Naive thymus-derived CD4-positive, alpha-beta T cell (primary cell): ENCODE measurements at places on chromosomes 4 and X. TPM values are rescaled to one million over a fixed set of nuclear protein-coding genes. Genes with fewer than 3 reads are reported as not detected.
A peak's percentile ranks its signal among the peaks of the same experiment; 100 is the strongest.

DNA sequence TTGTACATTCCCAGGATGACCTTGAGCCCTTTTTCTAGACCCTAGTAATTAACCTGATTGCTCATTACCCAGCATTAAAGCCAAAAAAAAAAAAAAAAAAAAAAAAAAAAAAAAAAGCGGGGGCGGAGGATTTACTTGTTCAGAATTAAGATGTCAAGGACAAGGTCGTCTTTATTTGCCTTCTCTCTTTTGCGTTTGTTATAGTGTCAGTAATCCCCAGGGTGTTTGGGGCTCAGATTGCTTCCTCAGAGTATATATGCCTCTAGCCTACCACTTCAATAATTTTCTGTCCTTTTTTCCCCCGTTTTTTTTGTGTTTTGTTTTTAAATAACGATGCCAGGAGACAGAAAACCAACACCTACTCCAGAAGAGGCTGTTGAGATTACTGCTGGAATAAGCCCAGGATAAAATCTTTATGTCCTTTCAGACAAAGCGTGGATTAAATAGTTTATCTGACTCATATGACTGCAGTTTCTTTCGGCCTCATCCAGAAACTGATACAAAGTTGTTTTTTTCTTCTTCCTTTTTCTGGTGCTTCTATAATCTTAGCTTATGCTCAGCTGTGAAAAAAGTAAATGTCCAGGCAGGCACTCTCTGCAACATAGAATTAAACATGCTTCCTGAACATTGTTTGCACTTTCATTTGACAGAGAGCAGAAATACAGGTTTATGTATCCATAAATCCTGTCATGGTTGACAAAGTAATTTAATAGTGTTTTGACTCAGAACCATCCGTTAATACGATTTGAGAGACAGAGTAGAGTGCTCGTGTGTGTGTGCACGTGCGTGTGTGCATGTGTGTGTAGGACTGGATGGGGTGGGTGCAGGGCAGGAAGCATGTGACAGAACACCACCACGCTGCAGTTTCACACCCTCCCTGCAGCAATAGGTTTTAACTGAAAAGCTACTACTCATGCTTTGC, 138.6 kb downstream of the AFF1 start:
- H3K4me3 ChIP-seq: peak overlapping the region; percentile 5
- H3K27me3 ChIP-seq: no peaks in the 10 kb centered on the region
- H3K36me3 ChIP-seq: no peaks in the 10 kb centered on the region

DNA sequence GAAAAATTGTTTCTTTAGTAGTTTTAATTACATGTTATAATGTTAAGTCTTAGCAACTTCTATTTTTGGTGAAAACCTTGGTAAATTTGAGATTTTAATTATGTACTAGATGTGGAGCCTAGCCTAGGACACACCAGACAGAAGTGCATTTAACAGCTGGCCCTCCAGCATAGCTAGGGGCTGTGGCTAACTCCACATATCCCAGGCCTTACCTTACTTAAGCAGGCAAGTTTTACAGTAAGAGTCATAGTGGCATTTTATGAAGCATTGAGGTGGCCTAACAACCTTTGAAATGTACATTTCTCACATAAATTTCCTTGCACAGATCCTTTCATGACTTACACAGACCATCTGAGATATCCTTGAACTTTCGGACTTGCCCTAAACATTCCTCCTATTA, 71.6 kb upstream of the C4orf54 start:
- no peaks in the 10 kb centered on the region for H3K4me1 ChIP-seq
- no peaks in the 10 kb centered on the region for H3K27me3 ChIP-seq
- H3K27ac ChIP-seq: no peak overlapping the region
- no peak overlapping the region for H3K4me3 ChIP-seq
- no peaks in the 10 kb centered on the region for H3K36me3 ChIP-seq

- peaks cover 26% of the 10 kb centered on the region for H3K4me1 ChIP-seq
- no peak overlapping the region for H3K27ac ChIP-seq
- no peaks in the 10 kb centered on the region for H3K36me3 ChIP-seq
- no peak for DNase-seq
- H3K4me3 ChIP-seq: no peak overlapping the region
Measured at GRCh38 chr4:88645994-88646393, 51.6 kb downstream of the NAP1L5 start.

GRCh38 chrX:5617666-5618065, 611.0 kb downstream of the NLGN4X start:
- no peaks in the 10 kb centered on the region for H3K4me1 ChIP-seq
- H3K36me3 ChIP-seq: no peaks in the 10 kb centered on the region
- no peaks in the 10 kb centered on the region for H3K27me3 ChIP-seq
- no peak overlapping the region for H3K27ac ChIP-seq
- DNase-seq: no peak

DNA sequence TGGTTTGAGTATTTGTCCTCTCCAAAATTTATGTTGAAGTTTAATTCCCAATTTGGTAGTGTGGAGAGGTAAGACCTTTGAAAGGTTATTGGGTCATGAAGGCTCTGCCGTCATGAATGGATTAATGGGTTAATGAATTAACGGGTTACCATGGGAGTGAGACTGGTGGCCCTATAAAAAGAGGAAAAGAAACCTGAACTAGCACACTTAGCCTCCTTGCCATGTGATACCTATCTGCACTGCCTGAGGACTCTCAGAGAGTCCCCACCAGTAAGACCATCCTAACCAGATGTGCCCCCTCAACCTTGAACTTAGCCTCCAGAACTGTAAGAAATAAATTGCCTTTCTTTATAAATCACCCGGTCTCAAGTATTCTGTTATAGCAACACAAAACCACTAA, 39.3 kb downstream of the PAGE1 start:
- no peaks in the 10 kb centered on the region for H3K4me1 ChIP-seq
- no peaks in the 10 kb centered on the region for H3K27me3 ChIP-seq
- no peaks in the 10 kb centered on the region for H3K36me3 ChIP-seq
- DNase-seq: no peak
- no peak overlapping the region for H3K4me3 ChIP-seq
- no peak overlapping the region for H3K27ac ChIP-seq

- no peaks in the 10 kb centered on the region for H3K36me3 ChIP-seq
- H3K4me1 ChIP-seq: no peaks in the 10 kb centered on the region
- no peaks in the 10 kb centered on the region for H3K27me3 ChIP-seq
Measured at GRCh38 chr4:90979556-90979955, 852.4 kb downstream of the CCSER1 start.

RHOH gene
- polyA plus RNA-seq: 393 TPM

TMEM184C gene
- polyA plus RNA-seq: 26.7 TPM

GRCh38 chr4:30722359-30723200, 2.4 kb downstream of the PCDH7 start:
- no peaks in the 10 kb centered on the region for H3K36me3 ChIP-seq
- no peak overlapping the region for H3K27ac ChIP-seq
- no peaks in the 10 kb centered on the region for H3K4me1 ChIP-seq
- no peaks in the 10 kb centered on the region for H3K27me3 ChIP-seq

DNA sequence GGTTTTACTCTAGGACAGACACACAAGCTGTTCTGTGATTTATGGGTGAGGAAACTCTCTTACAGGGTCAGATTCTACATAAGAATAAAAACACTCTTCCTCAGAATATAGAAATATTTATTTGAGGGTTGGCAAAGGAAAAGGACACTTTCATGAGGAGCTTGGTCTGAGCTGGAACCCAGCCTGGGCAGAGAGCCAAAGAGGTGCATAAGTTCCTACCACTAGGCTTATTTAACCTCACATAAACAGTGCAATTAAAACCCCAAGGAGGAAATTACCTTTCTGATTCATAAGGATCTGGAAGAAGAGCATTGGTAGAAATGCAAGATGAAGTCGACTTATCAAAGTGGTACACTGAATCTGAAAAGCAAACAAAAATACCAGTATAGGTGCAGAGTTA, 32.9 kb downstream of the SETD7 start:
- no peak overlapping the region for H3K4me3 ChIP-seq
- no peaks in the 10 kb centered on the region for H3K27me3 ChIP-seq
- H3K27ac ChIP-seq: no peak overlapping the region

MAGEA10 gene
- not detected for polyA plus RNA-seq

GRCh38 chrX:44012484-44013096, 39.4 kb upstream of the NDP start:
- no peak overlapping the region for H3K4me3 ChIP-seq
- H3K36me3 ChIP-seq: no peaks in the 10 kb centered on the region
- H3K27me3 ChIP-seq: no peaks in the 10 kb centered on the region
- peaks cover 4% of the 10 kb centered on the region for H3K4me1 ChIP-seq
- no peak for DNase-seq

- H3K4me1 ChIP-seq: no peaks in the 10 kb centered on the region
- H3K27ac ChIP-seq: no peak overlapping the region
- peaks cover 10% of the 10 kb centered on the region for H3K27me3 ChIP-seq
- no peak for DNase-seq
- no peaks in the 10 kb centered on the region for H3K36me3 ChIP-seq
- H3K4me3 ChIP-seq: no peak overlapping the region
Measured at GRCh38 chrX:134990475-134990800, 353 bp upstream of the SMIM10 start.

GRCh38 chr4:121353213-121353612, 27.6 kb downstream of the QRFPR start:
- H3K4me1 ChIP-seq: no peaks in the 10 kb centered on the region
- H3K36me3 ChIP-seq: no peaks in the 10 kb centered on the region
- no peaks in the 10 kb centered on the region for H3K27me3 ChIP-seq
- no peak for DNase-seq

GRCh38 chr4:76791479-76791878, 106.5 kb downstream of the SOWAHB start:
- H3K36me3 ChIP-seq: no peaks in the 10 kb centered on the region
- H3K4me3 ChIP-seq: no peak overlapping the region
- no peak overlapping the region for H3K27ac ChIP-seq
- DNase-seq: no peak
- H3K4me1 ChIP-seq: no peaks in the 10 kb centered on the region
- H3K27me3 ChIP-seq: no peaks in the 10 kb centered on the region

DNA sequence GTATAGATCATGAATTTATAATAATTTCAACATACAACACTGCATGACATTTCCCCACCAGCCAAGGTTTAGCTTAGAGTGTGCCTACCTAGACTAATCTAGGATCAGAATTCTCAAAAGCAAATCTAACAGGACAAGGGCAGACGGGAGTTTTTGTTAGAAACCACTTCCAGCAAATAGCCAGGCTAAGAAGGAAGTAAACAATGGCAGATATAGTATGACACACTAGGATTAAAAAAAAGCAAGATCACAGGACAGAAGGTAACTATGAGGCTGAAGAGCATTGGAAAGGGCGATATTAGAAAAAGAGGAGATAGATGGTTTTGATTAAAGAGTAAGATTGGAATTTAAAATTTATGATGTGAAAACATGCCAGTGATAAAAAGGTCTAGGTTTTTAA, 124.8 kb downstream of the LRBA start:
- H3K27me3 ChIP-seq: no peaks in the 10 kb centered on the region
- H3K36me3 ChIP-seq: peaks cover 18% of the 10 kb centered on the region
- H3K27ac ChIP-seq: no peak overlapping the region
- no peaks in the 10 kb centered on the region for H3K4me1 ChIP-seq
- no peak for DNase-seq

- no peak overlapping the region for H3K27ac ChIP-seq
- H3K4me1 ChIP-seq: no peaks in the 10 kb centered on the region
Measured at GRCh38 chr4:121143131-121143530, 21.0 kb downstream of the TNIP3 start.

DNA sequence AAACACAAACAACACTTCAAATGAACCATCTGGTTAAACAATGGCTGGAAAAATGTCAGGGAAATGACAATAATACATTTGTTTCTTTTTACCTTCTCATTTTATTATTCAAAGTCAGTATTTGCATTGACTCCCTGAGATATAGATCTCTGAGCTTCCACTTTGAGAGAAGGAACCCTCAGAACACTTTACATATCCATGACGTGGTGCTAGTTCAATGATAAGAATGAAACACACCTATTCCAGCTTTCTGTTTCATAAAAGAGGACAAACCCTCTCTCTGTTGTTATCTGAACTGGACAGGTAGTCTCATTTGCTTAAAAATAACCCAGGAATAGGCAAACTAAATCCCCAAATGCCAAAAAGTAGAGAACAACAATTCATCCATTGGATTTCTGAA, 65.3 kb upstream of the CCSER1 start:
- H3K36me3 ChIP-seq: no peaks in the 10 kb centered on the region
- H3K4me3 ChIP-seq: no peak overlapping the region
- no peak overlapping the region for H3K27ac ChIP-seq
- DNase-seq: no peak

GRCh38 chr4:65698631-65699030, 28.3 kb upstream of the EPHA5 start:
- no peaks in the 10 kb centered on the region for H3K4me1 ChIP-seq
- no peaks in the 10 kb centered on the region for H3K36me3 ChIP-seq
- no peak for DNase-seq
- no peak overlapping the region for H3K27ac ChIP-seq

IRS4 gene
- polyA plus RNA-seq: not detected

SOWAHD gene
- 3.1 TPM for polyA plus RNA-seq

INTS12 gene
- polyA plus RNA-seq: 40.9 TPM

RTL5 gene
- not detected for polyA plus RNA-seq

NPY2R gene
- not detected for polyA plus RNA-seq

C4orf17 gene
- 0.07 TPM for polyA plus RNA-seq

- no peak overlapping the region for H3K27ac ChIP-seq
- DNase-seq: no peak
- no peaks in the 10 kb centered on the region for H3K4me1 ChIP-seq
Measured at GRCh38 chrX:113522814-113523213, 682.2 kb upstream of the AMOT start.

DNA sequence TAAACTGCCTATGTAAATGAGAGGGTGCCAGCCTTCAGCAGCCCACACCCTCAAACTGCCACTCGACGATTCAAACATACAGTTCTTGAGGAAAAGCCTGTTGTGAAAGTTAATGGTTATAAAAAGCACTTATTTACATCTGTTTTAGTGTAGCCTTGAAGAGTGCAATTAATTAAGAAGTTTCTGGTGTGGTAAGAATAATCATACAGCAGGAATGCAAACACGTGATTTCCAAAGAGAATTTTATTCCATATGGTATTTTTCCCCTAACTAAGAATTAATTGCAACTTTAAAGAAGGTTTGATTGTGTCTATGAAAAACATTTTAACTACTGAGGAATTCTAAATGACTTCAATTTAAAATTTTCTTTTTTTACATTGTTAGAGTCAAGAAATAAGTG, 176.3 kb upstream of the PITX2 start:
- no peaks in the 10 kb centered on the region for H3K36me3 ChIP-seq
- no peaks in the 10 kb centered on the region for H3K27me3 ChIP-seq
- H3K27ac ChIP-seq: no peak overlapping the region
- no peaks in the 10 kb centered on the region for H3K4me1 ChIP-seq

CLDN34 gene
- polyA plus RNA-seq: not detected

DNA sequence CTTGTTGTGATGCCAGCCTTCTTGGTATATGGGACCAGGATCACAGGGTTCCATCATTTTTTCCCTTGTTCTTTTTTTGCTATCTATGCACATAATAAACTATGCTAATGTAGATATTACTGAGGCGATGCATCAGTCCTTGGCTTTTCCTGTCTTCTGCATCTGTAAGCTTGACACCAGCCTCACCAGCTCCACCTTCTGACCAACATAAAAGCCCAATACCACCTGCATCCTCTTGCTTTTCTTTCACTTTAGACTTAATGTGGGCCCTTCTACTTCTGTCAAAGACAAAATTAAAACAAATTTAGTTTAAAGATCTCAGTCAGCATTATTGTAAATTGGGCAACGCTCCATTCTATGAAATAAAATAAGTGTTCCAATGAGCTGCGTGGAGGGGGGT, 1718.8 kb upstream of the PCDH10 start:
- H3K4me1 ChIP-seq: no peaks in the 10 kb centered on the region
- H3K36me3 ChIP-seq: no peaks in the 10 kb centered on the region
- DNase-seq: no peak
- H3K27me3 ChIP-seq: no peaks in the 10 kb centered on the region
- H3K27ac ChIP-seq: no peak overlapping the region
- no peak overlapping the region for H3K4me3 ChIP-seq

VCX3A gene
- polyA plus RNA-seq: not detected

GRCh38 chrX:69389101-69389501, 115.0 kb upstream of the NALF2 start:
- H3K4me1 ChIP-seq: no peaks in the 10 kb centered on the region
- DNase-seq: no peak
- H3K4me3 ChIP-seq: no peak overlapping the region
- no peak overlapping the region for H3K27ac ChIP-seq
- H3K36me3 ChIP-seq: no peaks in the 10 kb centered on the region
